ENCODE measurements at places on chromosomes 5 and 9.

- no peak for DNase-seq
Measured at GRCh38 chr5:68928617-68929302, 165.1 kb upstream of the SLC30A5 start.

- no peak for DNase-seq
Measured at GRCh38 chr5:103785569-103785968, 223.0 kb upstream of the NUDT12 start.

GRCh38 chr5:157205708-157206107, 25.1 kb downstream of the ITK start:
- no peak for DNase-seq

GRCh38 chr9:131562032-131562959, 17.0 kb downstream of the PRRT1B start:
- no peak for DNase-seq

DNA sequence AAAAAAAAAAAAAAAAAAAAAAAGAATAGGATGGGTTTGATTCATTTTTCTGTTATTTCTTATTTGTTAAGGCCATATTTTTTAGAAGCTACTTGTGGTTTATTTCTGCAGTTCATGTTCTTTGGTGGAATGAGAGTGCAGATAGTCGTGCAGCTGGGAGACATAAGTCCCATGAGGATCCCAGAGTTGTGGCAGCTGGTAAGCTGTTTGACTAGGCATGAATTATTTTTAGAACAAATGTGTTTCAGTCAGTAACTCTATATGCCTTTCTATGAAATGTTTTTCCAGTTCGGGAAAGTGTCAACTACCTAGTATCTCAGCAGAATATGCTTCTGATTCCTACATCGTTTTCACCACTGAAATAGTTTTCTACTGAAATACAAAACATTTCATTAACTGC, 5.0 kb upstream of the NIPSNAP3B start:
- no peak for DNase-seq

DNA sequence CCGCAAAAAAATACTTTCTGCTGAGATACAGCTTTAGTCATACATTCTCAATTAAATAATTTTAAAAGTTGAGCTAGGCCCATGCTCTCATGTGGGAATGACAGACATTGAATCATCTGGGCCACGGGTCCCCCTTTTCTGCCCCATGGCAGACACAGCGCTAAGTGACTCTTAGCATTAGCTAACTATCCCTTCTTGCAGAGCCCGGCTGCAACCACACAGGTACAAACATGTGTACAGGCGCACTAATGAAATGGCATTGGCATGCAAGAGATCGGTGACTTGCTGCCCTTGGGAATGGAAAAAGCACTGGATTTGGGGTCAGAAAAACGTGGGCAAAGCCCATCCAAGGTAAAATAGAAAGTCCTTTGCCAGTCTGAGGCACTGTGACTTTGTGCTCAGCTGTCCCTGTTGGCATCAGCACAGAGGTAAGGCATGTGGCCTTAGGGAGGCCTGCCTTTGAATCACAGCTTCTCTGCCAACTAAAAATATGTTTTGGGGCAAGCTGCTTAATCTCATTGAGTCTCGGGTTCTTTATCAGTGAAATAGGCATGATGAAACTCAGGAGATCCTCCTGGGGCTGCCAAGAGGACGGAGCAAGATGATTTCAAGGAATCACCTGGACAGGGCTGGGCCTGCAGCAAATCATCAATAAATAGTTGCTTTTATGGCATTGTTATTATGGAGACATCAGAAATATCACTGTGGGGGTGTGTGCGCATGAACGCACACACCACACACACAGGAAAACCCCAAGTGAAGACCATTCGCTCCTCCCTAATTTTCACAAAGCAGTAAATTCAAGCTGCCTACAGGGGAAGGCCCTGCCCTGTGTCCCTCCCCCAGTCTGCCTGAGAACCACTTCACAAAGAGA, 54.2 kb downstream of the WHRN start:
- DNase-seq, result no peak

DNA sequence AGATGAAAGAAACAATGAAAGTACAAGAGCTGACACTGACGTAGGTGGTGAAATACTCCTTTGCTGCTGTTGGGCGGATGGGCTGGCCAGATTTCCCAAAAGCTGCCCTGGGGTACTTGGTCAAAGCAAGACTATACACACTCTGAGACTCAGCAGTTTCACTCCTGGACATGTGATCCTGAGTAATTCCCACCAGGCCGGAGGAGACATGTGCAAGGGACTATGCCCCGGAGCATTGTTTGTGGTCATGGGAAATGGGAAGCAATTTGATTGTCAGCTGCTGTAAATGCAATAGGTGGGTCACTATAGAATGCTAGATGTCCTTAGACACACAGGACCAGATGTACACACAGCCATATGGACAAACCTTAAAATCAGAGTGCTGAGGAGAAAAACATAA, 116.1 kb downstream of the DCP2 start:
- no peak for DNase-seq

DNA sequence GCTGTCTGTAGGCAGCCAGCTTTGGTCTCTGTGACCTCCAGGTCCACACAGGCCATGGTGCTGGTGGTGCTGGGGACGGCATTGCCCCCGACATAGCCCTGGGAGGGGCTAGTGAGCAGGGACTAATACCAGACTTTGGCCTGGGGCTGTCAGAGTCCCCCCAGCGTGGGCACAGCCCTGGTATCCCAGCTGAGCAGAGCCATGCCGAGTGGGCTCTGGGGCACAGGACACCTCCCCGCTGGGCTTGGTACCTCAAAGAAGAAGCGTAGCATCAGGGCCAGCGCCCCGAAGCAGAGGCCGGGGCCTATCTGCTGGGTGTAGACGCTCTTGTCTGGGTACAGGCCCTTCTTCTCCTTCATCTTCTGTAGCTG, 9.5 kb downstream of the MYMK start:
- no peak for DNase-seq

GRCh38 chr5:37668524-37669047, 171.3 kb downstream of the GDNF start:
- peak; percentile 81 for DNase-seq

DNA sequence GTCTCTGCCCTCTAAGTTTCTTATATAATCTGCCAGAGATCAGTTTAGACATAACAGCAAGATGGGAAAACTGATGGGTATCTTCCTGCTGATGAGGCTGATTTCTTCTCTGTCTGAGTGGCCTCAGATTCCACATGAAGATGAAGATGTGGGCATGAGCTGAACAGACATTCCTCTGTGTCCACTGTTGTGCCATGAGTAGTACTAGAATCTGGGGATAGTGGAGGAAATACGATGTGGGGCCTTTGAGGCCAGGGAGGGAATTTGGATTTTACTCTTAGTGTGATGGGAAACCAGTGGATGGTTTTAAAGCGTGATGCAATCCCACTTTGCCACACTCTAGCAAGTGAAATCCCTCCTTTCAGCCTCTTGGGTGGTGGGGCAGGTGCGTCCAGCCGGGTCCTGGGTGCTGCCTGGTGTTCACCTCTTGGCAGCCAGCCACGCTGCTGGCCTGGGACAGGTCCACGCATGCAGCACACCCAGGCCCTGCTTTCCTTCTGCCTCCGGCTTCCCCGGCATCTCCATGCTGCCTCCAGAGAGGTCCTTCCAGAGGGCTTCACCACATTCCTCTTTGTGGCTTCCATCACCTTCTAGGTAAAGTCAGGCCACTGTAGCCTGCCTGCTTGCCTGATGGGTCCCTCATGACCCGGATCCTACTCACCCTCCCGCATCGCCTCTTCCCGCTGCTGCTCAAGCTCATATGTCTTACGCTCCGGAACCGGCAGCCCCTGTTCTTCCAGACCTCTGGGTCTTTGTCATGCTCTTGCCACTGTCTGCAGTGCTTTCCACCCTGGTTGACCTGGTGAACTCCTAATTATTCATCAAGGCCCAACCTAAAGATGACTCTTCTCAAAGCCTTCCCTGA, 28.1 kb upstream of the SH3PXD2B start:
- no peak for DNase-seq

GRCh38 chr9:138066049-138066448, 188.5 kb downstream of the CACNA1B start:
- no peak for DNase-seq

GRCh38 chr5:75048457-75048953, 3.9 kb downstream of the GCNT4 start:
- peak; percentile 27 for DNase-seq

GRCh38 chr9:128383791-128384190, 12.6 kb downstream of the URM1 start:
- no peak for DNase-seq

DNA sequence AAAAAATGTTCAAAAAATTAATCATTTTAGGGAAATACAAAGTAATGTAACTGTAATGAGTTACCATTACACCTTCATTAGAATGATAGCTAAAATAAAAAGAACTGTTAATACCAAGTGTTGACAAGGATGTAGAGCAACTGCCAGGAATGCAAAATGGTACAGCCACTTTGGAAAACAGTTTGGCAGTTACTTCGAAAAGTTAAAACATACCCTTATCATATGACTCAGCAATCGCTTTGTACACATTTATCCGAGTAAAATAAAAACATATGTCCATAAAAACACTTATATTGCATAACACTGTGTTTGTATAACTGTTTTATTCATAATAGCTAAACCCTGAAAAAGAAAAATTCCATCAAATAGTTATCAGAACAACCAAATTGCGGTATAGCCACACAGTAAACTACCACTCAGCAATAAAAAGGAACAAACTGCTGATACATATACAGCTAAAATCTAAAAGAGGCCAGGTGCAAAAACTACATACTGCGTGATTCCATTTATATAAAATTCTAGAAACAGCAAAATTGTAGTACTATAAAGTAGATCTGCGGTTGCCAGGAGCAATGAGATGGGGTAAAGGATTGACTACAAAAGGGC, 61.7 kb downstream of the RFX3 start:
- peak; percentile 60 for DNase-seq

DNA sequence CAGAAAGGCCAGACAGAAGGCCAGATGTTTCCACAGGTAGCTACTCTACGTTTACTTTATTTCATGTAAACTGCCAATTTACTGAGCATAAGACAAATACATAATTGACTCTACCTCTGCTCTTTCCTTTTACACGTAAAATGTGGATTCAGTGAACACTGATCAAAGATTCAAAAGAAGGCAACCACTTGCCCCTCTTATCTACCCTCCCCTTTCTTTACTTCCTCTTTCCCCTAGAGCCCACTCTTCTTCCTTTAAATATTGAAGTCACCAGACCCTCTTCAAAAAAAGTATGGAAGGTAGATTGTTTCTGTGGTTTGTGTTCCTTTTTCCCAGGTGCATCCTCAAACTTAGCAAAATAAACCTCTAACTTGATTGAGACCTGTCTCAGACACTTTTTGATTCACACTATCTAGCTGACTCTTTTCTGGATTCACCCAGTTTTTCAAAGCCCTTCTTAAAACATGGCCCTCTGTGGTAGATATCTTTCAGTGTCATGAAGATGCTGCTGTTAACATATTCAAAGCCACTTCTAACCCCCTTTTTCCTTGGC, 6.7 kb downstream of the FAM114A2 start:
- DNase-seq, result no peak

DNA sequence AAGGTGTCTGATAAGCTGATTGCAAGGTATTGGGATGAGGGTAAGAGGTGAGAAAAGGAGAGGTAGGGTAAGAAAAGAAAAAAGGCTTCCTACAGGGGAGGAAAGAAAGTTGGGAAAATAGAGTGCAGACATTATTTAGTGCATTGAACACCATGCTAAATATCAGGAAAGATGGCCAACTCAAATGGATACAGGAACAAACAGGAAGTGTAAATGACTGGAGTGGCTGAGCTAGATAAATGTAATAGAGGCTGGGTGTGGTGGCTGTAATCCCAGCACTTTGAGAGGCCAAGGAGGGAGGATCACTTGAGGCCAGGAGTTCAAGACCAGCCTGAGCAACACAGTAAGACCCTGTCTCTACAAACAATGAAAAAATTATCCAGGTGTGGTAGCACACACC, 32.2 kb downstream of the OTP start:
- DNase-seq, result no peak
